ENCODE measurements at places on chromosomes 6 and 20.

DNA sequence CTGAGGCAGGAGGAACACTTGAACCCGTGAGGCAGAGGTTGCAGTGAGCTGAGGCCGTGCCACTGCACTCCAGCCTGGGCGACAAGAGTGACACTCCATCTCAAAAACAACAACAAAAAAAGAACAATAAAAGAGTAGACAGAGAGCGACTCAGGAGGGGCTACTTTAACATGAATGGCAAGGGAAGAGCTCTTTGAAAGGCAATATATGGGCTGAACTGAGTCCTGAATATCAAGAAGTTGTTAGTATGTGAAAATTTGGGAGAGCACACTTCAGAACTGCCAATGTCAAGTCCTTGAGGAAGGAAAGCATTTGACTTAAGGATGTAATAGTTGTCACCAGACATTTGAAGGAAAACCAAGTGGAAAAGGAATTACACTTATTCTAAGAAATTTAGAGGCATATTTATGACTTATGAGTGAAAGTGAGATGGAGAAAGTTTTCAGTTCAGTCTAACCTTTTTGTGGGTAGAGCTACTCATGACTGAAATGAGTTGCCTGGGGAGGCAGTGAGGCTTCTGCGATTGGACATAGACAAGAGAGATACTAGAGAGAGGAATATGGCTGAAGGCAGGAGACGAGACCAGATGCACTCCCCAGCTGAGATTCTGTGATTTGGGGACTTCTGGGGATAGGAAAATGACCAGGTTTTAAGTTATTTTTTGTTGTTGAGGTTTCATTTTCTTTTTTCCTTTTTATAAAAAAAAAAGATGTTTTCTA, 48.6 kb upstream of the SLC16A10 start:
- no peak for DNase-seq

GRCh38 chr20:47682028-47682783, 103.1 kb downstream of the SULF2 start:
- DNase-seq: peak; percentile 29

GRCh38 chr20:37893566-37894241, 9.2 kb upstream of the VSTM2L start:
- no peak for DNase-seq

- no peak for DNase-seq
Observed at GRCh38 chr6:104653781-104654180, 205.9 kb downstream of the HACE1 start.

GRCh38 chr6:47992809-47993208, 118.2 kb downstream of the PTCHD4 start:
- DNase-seq: no peak

GRCh38 chr6:170210026-170210390, 80.9 kb downstream of the DLL1 start:
- no peak for DNase-seq

DNA sequence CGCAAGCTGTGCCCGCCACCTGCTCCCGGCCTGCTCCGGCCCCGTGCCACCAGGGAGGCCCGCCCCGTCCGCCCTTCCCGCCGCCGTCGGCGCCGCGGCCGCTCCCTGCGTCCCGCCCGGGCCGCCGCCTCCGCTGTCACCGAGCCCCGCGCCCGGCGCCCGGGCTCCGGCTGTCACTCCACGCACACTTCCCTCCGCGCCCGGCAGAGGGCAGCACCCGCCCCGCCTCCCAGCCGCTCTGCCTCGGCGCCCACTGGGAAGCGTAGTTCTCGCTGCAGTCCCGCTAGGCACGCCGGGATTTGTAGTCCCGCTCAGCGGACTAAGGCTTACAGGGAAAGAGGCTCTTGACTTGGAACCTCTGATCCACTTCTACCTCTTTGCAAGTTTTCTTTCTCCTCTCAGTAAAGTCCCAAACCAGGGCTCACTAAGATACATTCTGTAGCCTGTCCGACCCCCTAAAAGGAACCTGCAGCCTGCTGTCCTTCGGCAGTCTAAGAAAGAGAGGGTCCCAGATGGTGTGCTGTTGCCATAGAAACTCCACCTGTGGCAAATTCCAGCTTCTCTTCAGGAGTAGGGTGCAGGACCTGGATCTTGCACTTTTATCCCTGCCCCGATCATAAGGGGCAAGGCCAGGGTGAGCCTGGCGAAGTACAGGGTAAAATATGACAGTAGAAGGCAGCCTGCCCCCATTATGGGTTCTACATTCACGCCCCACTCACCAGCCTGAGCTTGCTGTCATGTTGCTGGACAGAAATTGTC, at the start of gene TFEB:
TSS of gene TFEB (minus strand) at position 182 of the 759 bp plus-strand sequence. CDS start 44,395 bp downstream, outside the sequence.
- DNase-seq: peak; percentile 92

DNA sequence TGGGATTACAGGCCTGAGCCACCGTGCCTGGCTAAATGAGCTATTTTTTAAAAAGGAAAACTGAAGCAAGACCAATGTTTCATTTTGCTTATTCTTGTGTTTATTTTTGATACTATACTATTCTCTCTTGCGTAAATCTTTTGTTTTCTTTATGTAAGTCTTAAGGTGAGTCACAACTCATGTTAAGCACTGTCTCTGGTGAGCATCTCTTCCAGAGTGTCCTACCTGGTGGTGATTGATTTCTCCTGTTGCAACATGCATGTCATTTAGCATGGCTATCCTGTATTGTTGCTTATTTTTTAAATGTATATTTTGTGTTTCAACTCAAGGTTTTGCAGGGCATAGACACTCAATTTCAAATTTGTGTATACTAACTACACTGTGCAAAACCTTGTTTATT, 336.0 kb downstream of the RFPL4B start:
- no peak for DNase-seq

- DNase-seq: no peak
Observed at GRCh38 chr6:157079771-157080170, 243.5 kb downstream of the TMEM242 start.

GRCh38 chr6:144758602-144759001, 473.5 kb downstream of the UTRN start:
- no peak for DNase-seq

DNA sequence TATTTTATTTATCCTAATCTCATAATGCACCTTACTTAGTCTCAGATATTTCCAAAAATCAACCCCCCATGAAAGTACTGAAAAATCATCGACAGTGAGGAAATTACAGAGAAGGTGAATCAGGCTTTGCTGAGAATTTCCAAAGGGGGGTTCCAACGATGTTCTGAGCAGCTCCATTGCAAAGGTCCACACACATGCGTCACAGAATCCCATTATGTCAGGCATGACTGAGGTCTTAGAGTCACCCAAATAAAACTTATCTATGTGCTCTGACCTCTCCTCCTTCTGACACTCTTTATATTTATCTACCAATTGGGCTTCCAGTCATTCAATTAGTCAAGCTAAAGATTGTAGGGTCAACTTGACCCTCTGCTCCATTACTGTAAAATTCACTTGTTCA, 12.7 kb upstream of the LRRN4 start:
- DNase-seq: no peak

DNA sequence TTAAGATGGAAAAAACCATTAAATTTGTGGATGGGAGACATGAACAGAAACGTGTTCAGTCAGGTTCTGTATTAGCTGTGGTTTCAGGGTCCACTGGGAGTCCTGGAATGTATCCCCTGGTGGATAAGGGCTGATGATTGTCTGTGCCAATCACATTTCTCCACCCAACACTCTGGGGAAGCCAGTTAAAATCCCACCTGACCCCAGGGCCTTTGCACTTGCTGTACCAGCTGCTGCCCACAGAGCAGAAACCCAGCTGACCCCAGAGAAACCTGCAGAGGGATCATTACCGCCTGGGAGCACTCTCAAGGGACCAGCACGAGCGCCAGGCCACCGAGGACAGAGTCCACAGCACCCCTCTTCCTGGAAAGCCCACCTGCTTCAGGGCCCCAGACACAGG, 260.7 kb downstream of the PREX1 start:
- no peak for DNase-seq
